Stimulated activated CD8-positive, alpha-beta memory T cell treated with anti-CD3 and anti-CD28 coated beads, Interleukin-7, amount 100 ng/mL, for 48 hours (primary cell): ENCODE measurements at places on chromosomes 5 and 9.

DNA sequence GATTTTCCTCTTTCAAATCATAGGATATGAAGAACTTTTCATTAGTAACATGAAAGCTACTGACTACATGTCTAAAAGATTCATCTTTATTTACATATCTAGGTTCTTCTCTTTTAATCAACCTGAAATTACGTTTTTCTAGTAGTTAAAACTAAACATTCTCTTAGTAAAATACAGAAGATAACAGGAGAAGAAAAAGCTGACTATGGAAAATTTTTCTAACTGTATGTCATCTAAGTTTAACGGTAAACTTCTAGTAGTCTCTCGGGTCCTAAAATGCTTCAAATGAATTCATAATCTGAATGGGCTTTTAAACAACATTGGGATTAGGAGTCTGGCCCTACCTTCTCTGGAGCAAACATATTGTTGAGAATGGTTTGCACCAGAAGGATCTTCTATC lies 151.9 kb downstream of the PDE4D start:
- no peak for DNase-seq

- DNase-seq, result no peak
These were observed 315.0 kb upstream of the PIK3R1 start for GRCh38 chr5:67900514-67900913.

GRCh38 chr9:73753171-73753570 lies 601.5 kb downstream of the ANXA1 start:
- no peak for DNase-seq

DNA sequence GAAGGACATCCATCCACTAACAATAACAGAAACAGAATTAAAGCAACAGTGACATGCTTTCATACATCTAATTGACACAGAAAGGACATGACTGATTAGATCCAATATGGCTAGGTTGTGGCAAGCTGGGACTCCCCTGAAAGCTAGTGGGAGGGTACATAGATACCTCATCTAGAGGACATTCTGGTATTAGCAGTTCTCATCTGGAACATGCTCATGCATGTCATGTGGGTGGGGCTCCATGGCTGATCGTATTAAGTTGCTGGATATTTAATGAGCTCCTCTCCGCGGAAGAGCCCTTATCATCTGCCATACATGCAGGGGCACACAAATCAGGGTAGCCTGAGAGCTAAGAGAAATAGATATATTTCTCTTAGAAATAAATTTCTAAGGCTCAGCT lies 358.9 kb downstream of the ICE1 start:
- DNase-seq, result no peak

DNA sequence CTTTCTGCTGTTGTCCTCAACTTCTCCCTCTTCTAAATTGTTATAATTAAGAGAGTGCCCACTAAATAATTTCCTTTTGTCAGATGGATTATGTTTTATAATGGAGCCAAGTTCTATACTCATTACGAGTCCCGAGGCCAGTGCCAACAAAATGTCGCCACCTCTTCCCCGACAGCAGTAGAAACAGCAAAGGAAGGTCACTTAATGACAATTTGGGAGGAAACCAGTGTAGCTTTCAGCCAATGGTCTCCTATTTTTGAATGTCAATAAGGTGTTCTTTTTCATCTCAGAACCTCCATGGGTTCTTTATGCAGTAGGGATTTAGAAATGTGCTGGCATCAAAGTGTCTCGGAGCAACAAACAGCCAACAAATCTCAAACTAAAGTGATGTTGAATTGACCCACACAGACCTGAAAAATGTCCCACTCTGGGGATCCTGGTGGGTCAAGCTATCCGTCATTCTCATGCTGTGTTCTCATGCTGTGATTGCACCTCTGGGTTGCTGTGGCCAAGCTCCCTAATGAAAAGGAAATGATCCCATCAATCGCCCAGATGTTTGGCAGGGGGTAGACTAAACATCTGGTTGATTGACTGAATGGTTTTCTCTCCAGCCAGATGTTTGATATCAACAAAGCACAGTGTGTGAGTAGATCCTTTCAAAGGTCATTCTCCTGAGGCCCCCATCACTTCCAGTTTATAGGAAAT lies 291.9 kb downstream of the DMAC1 start:
- DNase-seq, result no peak

- no peak for DNase-seq
These were observed 129.6 kb upstream of the CNTLN start for GRCh38 chr9:17005056-17005823.

DNA sequence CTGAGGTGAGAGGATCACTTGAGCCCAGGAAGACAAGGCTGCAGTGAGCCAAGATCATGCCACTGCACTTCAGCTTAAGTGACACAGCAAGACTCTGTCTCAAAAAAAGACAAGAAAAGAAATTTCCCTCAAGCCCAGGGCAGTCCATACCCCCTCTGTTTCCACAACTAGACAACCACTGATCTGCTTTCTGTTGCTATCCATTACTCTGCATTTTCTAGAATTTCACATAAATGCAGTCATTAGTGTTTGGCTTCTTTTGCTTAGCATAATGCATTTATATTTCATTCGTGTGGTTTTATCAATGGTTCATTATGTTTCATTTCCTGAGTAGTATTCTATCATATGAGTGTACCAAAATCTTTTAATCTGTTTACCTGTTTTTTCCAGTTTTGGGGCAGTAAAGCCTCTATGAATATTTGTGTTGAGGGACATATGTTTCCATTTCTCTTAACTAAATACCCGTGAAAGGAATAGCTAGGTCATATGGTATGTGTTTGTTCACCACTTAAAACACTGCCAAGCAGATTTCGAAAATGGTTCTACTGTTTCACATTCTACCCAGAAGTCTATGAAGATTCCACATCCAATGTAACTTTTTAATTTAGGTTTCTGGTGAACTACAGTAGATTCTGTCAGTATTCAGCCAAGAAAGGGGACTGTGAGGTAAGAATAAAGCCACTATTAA lies 271.8 kb downstream of the ZNF608 start:
- DNase-seq, result no peak
